Hepatic stellate cell (primary cell): ENCODE measurements at places on chromosomes 4 and X.

GRCh38 chrX:7926914-7927258 lies 327 bp downstream of the PNPLA4 start:
- DNase-seq, result no peak

DNA sequence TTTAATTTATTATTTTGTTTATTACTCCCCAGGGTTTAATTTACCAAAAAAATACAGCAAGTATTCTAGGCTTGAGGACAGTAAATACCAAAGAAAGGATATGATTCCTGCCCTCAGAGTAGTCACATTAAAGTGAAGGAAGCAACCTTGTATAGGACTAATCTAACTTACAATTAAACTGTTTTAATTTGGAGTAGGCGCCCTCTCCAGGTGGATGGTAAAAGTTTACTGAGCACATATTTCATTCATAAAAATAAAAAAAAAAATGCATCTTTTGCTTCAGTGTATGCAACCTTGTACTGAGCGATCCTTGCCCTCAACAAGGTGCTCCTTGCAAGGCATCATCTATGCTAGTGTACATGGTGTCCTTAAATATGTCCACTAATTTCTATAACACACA lies 72.0 kb upstream of the MAGEB16 start:
- no peak for DNase-seq

DNA sequence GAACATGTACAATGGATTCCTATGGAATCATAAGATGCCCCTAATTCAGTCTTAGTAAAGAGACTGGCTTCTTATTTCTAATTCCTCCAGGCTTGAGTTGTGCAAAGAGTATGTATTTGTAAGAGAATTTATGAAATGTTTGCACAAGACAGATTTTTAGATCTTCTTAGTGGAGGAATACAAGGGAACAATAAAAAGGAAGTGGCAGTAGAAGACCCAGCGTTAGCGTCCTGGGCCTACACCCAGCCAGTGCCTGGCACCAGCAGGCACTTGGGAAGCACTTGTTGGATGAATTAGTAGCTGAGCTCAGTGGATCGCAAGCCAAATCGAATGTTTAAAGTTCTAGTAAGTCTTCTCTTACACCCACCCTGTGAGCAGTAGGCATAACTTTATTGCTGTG lies 157.4 kb downstream of the PTTG2 start:
- DNase-seq, result no peak

DNA sequence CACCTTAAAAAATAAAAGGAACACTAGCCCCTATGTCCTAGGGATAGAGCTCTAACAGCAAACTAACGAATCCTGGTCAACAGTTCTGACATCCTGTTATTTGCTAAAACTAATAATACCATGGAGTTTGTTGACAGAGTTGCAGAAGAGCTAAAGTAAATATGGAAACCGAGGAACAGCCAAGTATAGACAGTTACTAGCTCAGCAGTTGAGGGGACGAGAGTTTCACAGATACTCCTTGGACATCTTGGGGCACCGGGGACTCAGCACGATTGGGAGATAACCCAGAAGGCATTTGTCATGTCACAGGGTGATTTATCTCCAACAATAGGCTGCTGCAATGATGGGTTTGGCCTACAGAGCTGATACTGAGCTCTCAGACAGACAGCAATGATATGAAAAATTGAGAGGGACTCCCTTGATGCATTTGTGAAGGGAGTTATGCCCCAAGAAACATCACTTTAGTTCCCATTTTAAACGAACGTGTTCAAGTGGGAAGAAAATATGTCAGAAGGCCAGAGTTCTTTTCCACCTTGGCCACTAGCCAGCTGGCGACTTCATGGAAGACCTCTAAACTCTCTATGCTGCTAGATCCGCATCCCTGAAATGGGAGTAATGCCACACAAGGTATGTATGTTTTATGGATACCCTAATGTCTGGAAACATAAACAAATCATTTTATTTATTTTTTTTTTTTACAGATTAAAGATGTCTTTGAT lies 48.6 kb downstream of the TSC22D3 start:
- DNase-seq, result no peak

- DNase-seq, result no peak
Observed at GRCh38 chrX:124827258-124827845, 481.0 kb downstream of the SH2D1A start.
